ENCODE measurements at places on chromosomes 3 and 15. TPM values are rescaled to one million over a fixed set of nuclear protein-coding genes. Genes with fewer than 3 reads are reported as not detected.

Gene DUOX1
- total RNA-seq: not detected

Gene CHST2
- 32.4 TPM for total RNA-seq

Gene LDHAL6B
- not detected for total RNA-seq

Gene SNX33
- total RNA-seq: 16.6 TPM

Gene LIPH
- total RNA-seq: 1.9 TPM

Gene RETNLB
- total RNA-seq: not detected

Gene C3orf62
- 8.2 TPM for total RNA-seq

Gene ATP2C1
- total RNA-seq: 47.6 TPM

Gene SUCNR1
- 11.8 TPM for total RNA-seq

Gene FETUB
- total RNA-seq: not detected

Gene MCF2L2
- 29.4 TPM for total RNA-seq

Gene HES1
- 40.1 TPM for total RNA-seq

Gene TGM5
- not detected for total RNA-seq

Gene RHOV
- total RNA-seq: not detected

Gene GJD2
- total RNA-seq: not detected

Gene ATXN7
- total RNA-seq: 76.1 TPM

Gene SV2B
- 0.97 TPM for total RNA-seq

Gene ASB14
- total RNA-seq: not detected

Gene SIDT1
- total RNA-seq: 37.2 TPM

Gene RLBP1
- not detected for total RNA-seq

Gene FBXO45
- total RNA-seq: 10.1 TPM

Gene SRP14
- total RNA-seq: 145 TPM

Gene AHSG
- not detected for total RNA-seq

Gene CFAP92
- total RNA-seq: 1.1 TPM

Gene SPSB4
- 10.7 TPM for total RNA-seq

Gene IL16
- 130 TPM for total RNA-seq

Gene CPNE9
- total RNA-seq: not detected

Gene GPR149
- total RNA-seq: not detected

Gene PTH1R
- 38.7 TPM for total RNA-seq

Gene AP3B2
- total RNA-seq: 9.5 TPM

Gene HIGD2B
- total RNA-seq: not detected

Gene AMIGO3
- 0.23 TPM for total RNA-seq

Gene ZBED2
- total RNA-seq: not detected

Gene PPARG
- total RNA-seq: 28.0 TPM

Gene ERICH6
- not detected for total RNA-seq

Gene SPINT1
- total RNA-seq: 10.0 TPM

Gene ECE2
- not detected for total RNA-seq

Gene DAZL
- total RNA-seq: not detected

Gene GLDN
- 7.8 TPM for total RNA-seq

Gene INSYN1
- total RNA-seq: not detected

Gene RBMS3
- 34.7 TPM for total RNA-seq

Gene CPLX3
- total RNA-seq: 37.0 TPM

Gene APOD
- total RNA-seq: 6.8 TPM

Gene LARP6
- total RNA-seq: 0.85 TPM

Gene PCOLCE2
- total RNA-seq: 1.8 TPM

Gene CHRM5
- total RNA-seq: not detected

Gene PARP15
- total RNA-seq: 70.9 TPM

Measured in spleen (tissue), 13 donors.